Stimulated activated CD4-positive, alpha-beta T cell treated with anti-CD3 and anti-CD28 coated beads, TNF-alpha, amount 100 ng/mL, for 1 hour (primary cell): ENCODE measurements at places on chromosomes 7 and 10.

GRCh38 chr7:36304099-36304425, 85.6 kb upstream of the ANLN start:
- no peak for DNase-seq

GRCh38 chr10:24703700-24704099, 20.0 kb downstream of the ARHGAP21 start:
- no peak for DNase-seq

- no peak for DNase-seq
These were observed 32.7 kb downstream of the CALML5 start for GRCh38 chr10:5466451-5467206.

GRCh38 chr7:78959477-78959876, 494.0 kb downstream of the MAGI2 start:
- no peak for DNase-seq

DNA sequence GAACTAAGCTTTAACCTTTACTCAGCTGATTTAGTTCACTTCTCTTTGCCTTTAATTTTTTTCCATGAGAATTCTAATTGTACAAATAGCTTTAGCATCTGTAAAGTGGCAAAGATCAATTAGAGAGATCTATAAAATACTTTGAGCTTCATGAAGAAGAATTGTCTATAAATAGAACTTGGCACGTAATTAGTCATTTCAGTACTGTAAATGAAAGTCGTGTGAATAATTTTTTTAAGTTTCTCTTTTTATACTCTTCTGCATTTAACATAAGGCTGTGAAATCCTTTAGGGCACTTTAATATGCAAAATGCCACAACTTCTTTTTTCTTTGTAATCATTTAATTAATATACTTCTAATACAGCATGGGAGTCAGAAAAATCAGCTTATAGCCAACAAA, 177.8 kb downstream of the CSTF2T start:
- no peak for DNase-seq
